ENCODE measurements at places on chromosomes 16 and 17.

DNA sequence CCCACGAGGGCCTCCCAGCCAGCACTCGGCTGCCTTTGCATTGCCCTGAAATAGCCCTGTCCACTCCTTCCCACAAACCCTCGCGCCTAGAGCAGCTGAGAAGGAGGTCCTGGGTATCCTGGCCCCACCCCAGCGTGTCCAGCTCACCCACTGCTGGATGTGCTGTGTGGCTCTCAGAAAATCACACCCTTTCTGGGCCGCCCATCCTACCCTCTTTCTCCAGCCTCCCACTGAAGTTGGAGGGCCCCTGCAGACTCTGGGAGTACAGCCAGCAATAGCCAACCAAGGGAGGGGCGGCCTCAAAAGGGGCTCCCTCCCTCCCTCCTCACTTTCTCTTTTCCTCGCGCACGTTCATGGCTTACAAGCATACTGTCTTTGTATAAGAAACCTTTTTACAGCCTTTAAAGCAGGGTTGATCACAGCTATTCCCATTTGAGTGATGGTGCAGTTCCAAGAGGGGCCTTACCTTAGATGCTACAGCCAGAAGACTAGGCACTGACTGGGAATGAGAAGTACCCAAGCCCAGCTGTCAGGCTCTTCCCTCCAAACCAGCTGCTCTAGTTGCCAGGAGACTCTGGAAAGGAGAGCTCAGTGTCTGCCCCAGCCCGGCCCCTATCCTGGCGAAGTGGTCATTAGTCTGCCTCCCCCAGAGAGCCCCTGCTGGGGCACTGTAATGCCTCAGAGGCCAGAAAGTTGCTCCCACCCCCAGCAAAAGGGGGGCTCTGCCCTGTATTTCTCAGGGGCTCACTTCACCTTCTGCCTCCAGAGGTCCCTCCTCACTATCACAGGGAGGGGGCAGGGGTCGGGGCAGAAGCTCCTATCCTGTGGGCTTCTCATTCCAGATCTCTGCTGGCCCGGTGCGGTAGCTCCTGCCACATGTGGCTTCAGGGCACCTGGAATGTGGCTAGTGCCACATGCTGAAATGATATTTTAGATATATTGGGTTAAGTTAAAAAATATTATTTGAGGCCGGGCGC is 38.1 kb downstream of the DCAKD start:
- no peak for DNase-seq

- DNase-seq, result no peak
These were observed 2.5 kb downstream of the SEZ6L2 start for GRCh38 chr16:29896841-29897240.

GRCh38 chr16:81956213-81956948 is 54.9 kb downstream of the SDR42E1 start:
- DNase-seq, result peak; percentile 2

GRCh38 chr17:5706577-5707210 is 122.4 kb upstream of the NLRP1 start:
- DNase-seq, result peak; percentile 65

DNA sequence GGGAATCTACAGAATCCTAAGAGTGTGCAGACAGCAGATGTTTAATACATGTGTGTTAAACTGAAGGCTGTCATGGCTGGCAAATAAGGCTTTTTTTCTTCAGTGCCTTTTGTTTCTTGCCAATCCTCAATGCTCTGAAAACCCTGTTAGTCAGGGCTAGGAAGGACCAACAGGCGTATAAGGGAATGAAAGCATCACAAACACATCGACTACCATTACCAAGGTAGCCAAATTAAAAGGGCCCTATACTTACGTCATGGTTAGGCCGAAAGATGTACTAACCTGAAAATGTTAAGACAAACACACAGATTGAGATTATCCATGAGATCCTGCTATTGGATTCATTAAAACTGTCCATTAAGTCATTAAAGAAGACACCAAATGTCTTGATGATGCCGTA is 13.1 kb downstream of the SLC16A6 start:
- no peak for DNase-seq

- DNase-seq, result no peak
These were observed 104.7 kb upstream of the ADAMTS18 start for GRCh38 chr16:77539421-77540034.

GRCh38 chr17:79938336-79939093 is 97.2 kb downstream of the TBC1D16 start:
- no peak for DNase-seq

GRCh38 chr17:2250140-2251095 is 53.2 kb downstream of the SMG6 start:
- DNase-seq, result peak; percentile 67

DNA sequence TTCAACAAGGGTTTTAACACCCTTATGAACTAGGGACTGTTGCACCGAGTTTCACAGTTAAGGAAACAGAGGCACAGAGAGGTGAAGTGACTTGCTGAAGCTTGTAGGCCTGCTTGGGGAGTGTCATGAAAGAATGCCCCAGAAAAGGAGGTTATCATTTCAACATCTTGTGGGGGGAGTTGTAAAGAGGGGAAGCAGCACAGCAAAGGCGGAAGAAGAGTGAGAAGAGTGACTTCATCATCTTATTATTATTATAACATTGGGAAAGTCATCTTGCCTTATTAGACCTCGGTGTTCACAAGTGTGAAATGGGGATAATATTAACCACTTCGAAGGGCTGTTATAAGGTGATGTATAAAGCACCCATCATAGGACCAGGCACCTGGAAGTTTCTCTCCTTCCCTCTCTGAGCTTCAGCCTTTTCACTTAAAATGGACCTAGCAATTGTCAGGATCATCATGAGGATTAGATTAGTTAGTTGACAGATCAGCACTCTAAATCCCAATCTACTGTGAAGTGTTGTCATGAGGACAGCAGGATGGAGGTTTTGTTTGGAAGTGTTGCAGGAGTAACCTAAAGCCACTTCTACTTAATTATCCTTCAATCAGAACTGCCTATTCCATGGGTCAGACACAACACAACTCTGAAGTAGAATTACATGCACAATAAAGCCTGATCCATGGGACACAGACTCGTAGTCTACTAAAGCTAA is 2.3 kb downstream of the CCL4 start:
- no peak for DNase-seq

- DNase-seq, result no peak
These were observed 53.0 kb downstream of the NFAT5 start for GRCh38 chr16:69618721-69619120.

GRCh38 chr16:30041841-30042240 is 10.8 kb upstream of the TLCD3B start:
- DNase-seq, result peak; percentile 73

GRCh38 chr17:55577687-55578086 is 66.4 kb upstream of the SMIM36 start:
- DNase-seq, result no peak

GRCh38 chr17:39738983-39739884 is 1.5 kb downstream of the GRB7 start:
- DNase-seq, result no peak

GRCh38 chr17:76405967-76406647 is 21.7 kb downstream of the SPHK1 start:
- DNase-seq, result no peak

DNA sequence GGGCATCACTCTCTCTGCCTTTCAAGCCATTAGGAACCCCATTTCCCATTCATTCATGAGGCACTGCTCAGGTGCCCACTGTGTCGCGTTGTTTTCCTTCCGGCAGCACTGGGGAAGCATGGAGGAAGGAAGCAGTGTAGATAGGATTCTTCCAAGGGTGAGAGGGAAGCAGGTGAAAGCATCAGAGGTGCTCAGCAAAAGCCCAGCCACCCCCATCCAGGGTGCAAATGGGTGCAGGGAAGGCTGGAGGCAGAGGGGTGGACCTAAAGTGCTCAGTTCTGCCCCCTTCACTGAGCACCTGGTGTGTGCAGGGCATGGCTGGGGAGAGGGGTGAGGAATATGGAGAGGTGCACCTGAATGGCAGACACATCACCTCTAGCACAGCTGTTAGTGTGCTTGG is 3.4 kb upstream of the NXPH3 start:
- no peak for DNase-seq

DNA sequence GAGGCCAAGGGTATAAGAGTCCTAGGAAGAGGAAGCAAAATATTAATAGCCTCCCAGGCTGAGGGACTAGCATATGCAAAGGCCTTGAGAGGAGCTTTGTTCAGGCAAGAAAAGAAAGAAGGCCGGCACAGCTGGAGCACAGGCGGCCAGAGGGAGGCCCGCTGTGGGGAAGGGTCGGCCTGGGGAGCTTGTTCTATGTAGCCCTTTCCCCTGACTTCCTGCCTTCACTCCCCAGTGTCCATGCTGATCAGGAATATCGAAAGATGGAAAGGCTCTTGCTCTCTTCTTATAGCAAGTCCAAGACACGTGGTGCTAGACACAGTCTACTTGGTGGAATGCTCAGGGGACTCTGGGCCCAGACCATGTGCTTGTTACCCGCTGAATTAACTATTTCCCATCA is 27.4 kb upstream of the HAS3 start:
- DNase-seq, result no peak

DNA sequence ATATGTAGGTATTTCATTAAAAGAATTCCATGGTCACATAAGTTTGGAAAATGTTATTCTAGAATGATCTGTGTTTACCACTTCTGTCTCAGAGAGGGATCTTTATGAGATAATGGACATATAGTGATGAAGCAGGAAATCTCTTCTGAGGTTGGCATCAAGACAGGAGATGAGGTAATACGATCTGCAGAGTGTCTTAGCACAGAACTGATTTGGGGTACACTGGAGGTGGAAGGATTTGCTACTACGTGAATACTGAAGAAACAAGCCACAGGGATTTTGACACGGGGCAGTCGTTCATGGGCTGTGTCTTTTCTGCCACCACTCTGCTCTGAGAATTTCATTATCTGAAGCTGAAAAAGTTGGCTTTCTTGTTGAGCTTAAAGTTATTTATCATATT is 5.5 kb downstream of the CBFB start:
- DNase-seq, result peak; percentile 58

GRCh38 chr16:57169327-57169726 is 16.5 kb downstream of the PSME3IP1 start:
- DNase-seq, result no peak

DNA sequence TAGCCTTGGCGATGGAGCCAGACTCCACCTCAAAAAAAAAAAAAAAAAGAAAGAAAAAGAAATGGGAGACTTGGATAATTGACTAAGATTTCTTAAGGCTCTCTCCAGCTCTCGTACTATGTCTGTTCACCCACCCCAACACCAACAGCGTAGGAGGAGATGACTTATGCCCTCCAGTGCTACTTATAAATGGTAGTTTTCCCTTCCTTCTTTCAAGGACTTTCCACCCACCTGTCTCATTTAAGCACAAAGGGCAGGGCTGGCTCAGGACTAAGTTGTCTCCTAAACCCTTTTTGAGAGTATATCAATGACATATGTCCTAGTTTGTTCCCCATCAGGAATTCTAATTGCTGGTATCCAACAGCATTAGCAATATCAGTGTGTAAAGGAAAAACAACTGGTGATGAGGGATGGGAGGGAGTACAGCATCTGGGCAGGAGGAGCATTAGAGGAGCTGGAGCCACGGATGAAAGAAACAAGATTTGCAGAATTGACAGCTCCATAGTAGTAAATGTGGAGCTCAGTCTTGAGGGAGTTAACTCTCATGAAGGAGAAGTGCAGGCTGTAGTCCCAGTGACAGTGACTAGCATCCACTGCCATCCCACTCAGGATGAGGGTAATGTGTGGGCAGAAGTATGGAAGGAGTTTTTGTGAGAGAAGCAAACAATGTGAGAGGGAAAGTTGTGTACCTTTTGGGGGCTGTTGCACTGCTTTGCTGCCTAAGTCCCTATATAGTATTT is 17.2 kb downstream of the UBE2Z start:
- DNase-seq, result no peak

- no peak for DNase-seq
These were observed 43.6 kb downstream of the HOXB1 start for GRCh38 chr17:48487221-48487620.

- DNase-seq, result no peak
These were observed 247.9 kb downstream of the SEC14L1 start for GRCh38 chr17:77388384-77389306.

GRCh38 chr17:16962804-16963203 is 9.1 kb downstream of the TNFRSF13B start:
- DNase-seq, result no peak

GRCh38 chr17:35467824-35468223 is 19.3 kb upstream of the SLFN13 start:
- no peak for DNase-seq

DNA sequence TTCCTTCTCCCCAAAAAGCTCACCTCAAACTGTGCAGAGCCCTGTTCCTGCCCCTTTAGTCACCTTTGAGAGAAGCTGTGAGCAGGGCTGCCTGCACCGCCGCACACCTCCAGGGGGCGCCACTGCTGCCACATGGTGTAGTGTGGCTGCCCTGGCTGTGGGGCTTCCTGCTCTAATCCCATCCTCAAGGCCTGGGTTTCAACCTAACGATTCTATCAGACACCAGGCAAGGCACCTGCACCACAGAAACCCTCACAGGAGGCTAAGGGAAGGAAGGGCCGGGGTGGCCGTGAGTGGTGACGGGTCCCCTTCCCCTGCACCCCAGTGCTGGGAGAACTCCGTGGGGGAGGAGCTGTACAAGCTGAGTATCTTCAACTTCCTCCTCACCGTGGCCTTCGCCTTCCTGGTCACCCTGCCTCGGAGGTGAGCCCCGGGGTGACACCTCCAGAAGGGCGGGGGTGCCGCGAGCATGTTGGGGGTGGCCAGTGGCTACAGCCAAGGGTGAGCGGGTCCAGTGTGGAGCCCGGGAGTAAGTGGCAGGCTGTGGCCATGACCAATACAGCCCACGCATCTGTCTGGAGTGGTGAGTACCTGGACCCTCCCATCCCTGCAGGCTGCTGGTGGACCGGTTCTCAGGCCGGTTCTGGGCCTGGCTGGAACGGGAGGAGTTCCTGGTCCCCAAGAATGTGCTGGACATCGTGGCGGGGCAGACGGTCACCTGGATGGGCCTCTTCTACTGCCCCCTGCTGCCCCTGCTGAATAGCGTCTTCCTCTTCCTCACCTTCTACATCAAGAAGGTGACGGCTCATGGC is 7.0 kb downstream of the TMC8 start:
- DNase-seq, result no peak

DNA sequence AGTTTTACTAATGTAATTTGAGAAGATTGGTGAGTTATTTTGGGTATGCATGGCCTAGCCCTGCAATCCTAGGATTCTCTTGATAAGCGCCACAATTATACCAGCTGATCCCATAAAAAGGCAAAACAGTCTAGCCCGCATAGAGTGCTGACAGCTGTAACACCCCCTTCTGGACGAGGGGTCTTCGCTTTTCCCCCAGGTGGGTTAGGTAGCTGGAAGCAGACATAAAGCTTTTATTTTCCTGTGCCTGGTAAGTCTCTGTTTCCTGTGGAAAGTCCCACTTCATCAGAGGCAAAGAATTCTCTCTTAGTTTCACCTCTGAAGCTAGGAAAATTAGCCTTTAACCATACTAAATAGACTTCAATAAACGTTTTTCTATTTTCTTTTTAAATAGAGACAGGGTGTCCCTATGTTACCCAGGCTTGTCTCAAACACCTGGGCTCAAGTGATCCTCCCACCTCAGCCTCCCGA is 108.3 kb downstream of the YPEL2 start:
- DNase-seq, result no peak

DNA sequence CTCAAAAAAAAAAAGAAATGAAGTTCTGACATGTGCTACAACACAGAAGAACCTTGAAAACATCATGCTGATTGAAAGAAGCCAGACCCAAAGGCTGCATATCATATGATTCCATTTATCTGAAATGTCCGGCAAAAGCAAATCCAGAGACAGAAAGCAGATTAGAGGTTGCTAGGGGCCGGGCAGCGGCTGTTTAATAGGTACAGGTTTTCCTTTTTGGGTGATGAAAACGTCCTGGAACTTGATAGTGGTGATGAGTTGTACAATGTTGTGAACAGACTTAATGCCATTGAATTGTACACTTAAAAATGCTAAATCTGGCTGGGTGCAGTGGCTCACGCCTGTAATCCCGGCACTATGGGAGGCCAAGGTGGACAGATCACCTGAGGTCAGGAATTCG is 166.5 kb downstream of the NTN1 start:
- no peak for DNase-seq

Measured in fibroblast of pulmonary artery (primary cell).